Hematopoietic multipotent progenitor cell treated with erythropoietin and hydrocortisone succinate and interleukin-3 and kit ligand, for 4 days (in vitro differentiated cells): ENCODE measurements at places on chromosomes 2 and 18.

- DNase-seq: peak; percentile 18
These were observed 115.2 kb upstream of the EPAS1 start for GRCh38 chr2:46181789-46182530.

DNA sequence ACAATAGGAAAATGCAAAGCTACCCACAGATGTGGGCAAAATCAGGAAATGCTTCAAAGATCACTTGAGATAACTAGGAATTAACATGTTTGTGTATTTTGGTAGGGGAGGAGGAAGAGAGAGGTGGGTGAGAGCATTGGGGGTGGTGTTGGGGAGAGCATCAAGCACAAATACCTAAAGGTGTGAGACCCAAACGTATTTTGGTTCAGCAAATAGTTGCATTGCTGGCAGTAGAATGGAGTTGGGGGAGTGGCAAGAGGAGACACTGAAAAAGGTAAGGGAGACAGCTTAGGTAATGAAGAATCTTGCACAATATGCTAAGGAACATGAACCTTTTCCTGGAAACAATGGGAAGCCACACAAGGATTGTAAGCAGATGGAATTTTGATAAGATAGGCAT lies 1.5 kb upstream of the PELI1 start:
- no peak for DNase-seq

- no peak for DNase-seq
These were observed 162.5 kb upstream of the RPRM start for GRCh38 chr2:153641046-153641445.

- DNase-seq: peak; percentile 49
These were observed at the start of gene DYSF for GRCh38 chr2:71453404-71454220. DYSF (plus strand) TSS chr2:71453561.

GRCh38 chr2:163697846-163698637 lies 37.8 kb downstream of the FIGN start:
- DNase-seq: no peak

DNA sequence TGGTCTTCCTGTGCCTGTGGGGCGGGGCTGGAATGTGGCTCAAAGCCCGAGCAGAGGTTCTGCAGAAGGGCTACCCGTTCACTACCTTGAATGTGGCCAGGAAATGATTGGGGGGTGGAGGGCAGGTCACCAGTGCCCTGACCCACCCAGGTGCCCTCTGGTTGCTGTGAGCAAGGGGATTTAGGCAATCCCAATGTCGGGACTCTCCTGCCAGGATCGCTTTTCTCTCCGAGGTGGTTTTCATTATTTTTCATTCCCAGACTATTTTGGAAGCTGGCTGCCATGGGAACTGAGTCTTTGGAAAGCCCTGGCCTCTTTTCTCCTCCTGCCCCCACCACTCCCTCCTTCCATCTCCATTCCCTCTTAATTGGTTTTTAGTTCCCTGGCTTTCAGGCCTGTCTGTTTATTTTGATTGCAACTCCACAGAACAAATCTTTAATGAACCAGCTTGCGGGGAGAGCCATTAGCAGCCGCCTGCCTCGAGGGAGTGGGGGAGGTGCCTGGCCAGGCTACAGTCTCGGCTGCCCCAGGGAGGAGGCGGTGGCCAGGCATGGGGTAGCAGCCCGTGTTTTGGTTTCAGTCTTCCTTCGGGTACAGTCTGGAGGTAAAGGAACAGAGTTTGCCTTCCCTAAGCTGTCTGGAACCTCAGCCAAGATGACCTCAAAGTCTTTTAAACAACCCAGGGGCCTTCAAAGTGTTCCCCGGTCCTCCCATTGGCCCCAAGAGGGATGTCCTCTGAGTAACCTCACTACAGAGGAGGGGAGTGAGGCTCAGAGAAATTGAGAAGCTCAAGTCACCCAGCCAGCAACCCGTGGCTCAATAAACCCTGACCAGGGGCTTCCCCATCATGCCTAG lies 114.4 kb upstream of the HAAO start:
- DNase-seq: peak; percentile 64

GRCh38 chr2:234741976-234742375 lies 209.8 kb upstream of the SH3BP4 start:
- no peak for DNase-seq

DNA sequence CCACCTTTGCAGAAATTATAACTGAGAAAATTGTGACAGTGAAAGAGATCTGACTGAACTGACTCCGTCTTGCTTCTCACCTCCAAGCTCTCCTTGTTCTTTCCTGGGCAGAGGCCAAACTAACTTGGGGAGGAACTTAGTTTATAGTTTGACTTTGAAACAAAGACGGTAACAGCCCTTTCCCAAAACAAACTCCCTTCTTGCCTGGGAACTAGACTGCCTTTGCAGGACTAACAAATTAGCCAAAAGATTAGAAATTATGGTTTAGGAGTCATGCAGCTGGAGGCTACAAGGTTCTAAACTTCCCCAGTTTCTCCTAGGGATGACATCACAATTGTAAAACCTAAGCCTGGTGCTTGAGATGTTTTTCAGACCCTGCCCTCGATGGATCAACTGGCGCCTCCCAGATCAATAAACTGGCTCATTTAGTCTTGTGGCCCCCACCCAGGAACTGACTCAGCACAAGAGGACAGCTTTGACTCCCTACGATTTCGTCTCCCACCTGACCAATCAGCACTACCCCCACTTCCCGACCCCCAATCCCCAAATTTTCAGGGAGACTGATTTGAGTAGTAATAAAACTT lies 137.7 kb downstream of the ALPK2 start:
- no peak for DNase-seq

DNA sequence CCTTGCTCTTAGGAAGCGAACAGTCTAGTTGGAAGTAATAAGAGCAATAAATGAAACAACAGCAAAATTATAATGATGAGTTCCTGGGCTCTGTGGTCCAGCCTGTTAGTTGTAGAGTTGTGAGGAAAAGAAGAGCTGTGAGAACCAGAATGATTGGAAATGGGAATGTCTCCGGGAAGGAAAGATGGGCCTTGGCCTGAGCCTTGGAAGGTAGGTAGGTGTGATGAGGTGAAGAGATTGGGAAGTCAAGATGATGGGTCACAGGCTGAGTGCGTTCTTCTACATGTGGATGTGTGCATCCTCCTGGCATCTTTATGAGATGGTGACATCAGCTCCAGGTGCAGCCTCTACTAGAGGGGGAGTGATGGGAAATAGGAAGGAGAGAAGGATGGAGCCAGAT lies 115.2 kb upstream of the EML6 start:
- DNase-seq: no peak

- peak; percentile 37 for DNase-seq
These were observed at the start of gene ZDBF2 for GRCh38 chr2:206274434-206275311. ZDBF2 (plus strand) TSS chr2:206274663; CDS start chr2:206281850, 7,187 bp downstream.

GRCh38 chr18:49778826-49779465 lies 34.4 kb downstream of the ACAA2 start:
- no peak for DNase-seq

GRCh38 chr2:137190411-137191195 lies 425.3 kb downstream of the THSD7B start:
- no peak for DNase-seq

DNA sequence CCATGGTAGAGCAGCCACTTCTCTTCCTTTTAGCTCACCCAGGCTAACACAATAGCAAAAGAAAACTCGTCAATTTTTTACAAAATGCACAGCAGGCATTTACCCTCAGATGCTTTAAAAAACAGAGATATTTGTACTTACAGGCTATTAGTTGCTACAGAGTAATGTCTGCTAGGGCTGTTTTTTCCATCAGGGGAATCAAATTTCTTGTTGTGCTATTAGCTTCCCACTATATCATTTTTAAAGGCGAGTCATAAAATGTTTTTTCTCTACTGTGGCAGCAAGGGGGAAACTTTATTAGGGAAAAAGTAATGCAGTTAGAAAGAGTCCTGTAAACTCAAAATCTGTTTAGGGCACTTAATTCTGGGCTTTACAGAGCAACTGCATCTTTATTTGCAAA lies 277.9 kb upstream of the THSD7B start:
- DNase-seq: no peak

GRCh38 chr2:184689638-184690037 lies 91.3 kb downstream of the ZNF804A start:
- DNase-seq: no peak

GRCh38 chr2:99775585-99775984 lies 285.8 kb upstream of the REV1 start:
- DNase-seq: no peak

- no peak for DNase-seq
These were observed 41.4 kb upstream of the RNU4ATAC start for GRCh38 chr2:121489284-121489683.

- DNase-seq: no peak
These were observed 49.9 kb downstream of the LYPD1 start for GRCh38 chr2:132620115-132620514.

DNA sequence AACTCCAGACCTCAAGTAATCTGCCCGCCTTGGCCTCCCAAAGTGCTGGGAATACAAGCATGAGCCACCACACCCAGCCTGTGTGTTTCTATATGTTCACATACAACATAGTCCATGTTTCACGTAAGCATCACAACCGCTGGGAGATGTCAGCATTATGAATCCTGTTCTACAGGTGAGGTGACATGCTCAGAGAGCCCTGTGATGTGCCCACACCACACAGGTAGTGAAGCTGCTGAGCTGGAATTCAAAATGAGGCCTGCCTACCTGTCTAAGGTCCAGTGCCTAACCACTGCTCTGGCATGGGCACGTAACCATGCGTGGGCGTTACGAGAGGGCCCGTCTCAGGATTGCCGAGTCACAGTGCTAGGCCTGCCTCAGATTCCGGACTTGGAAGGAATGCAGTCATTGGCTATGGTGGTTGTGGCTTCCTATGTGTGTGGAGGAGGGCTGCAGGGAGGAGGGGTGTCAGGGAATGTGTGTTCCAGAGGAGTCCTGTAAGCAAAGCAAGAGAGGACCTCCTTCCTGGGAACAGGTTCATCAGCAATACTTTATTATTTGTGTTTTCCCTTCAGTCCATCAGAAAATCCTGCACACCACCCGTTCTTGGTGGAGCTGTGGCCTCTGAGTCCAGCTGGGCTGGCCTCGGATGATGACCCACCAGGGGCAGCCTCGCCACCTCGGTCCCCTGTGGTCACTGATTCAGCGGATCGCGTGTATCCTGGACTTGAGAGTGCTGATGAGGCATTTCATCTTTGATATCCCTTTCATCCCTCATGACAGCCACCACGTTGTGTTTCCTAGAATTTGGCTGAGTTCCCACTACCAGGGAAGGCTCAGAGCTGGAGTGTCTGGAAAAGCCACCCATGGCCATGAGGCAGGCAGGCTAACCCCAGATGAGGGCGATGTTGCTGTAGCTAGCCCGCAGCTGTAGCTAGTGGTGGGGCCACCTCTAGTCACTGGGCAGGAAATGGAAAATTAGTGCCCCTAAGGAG lies 31.1 kb downstream of the HK2 start:
- peak; percentile 77 for DNase-seq

DNA sequence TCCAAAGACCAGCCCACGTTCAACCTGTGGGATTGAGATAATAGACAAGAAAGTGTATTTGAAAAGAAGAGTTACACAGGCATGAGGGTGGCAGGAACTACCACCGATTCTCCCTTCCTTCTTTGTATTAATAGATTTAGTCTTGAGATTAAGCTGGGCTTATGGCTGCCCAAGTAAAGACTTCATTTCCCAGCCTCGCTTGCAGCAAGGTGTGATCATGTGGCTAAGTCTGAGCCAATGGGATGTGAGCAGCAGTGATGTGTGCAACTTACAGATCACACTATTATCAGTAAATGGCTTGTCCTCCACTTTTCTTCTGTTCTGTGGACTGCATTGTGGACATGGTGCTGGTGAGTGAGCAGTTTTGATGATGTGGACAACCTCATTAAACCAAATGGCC lies 101.7 kb downstream of the POLR1A start:
- DNase-seq: peak; percentile 55
